ENCODE measurements at places on chromosomes 1 and 21.

DNA sequence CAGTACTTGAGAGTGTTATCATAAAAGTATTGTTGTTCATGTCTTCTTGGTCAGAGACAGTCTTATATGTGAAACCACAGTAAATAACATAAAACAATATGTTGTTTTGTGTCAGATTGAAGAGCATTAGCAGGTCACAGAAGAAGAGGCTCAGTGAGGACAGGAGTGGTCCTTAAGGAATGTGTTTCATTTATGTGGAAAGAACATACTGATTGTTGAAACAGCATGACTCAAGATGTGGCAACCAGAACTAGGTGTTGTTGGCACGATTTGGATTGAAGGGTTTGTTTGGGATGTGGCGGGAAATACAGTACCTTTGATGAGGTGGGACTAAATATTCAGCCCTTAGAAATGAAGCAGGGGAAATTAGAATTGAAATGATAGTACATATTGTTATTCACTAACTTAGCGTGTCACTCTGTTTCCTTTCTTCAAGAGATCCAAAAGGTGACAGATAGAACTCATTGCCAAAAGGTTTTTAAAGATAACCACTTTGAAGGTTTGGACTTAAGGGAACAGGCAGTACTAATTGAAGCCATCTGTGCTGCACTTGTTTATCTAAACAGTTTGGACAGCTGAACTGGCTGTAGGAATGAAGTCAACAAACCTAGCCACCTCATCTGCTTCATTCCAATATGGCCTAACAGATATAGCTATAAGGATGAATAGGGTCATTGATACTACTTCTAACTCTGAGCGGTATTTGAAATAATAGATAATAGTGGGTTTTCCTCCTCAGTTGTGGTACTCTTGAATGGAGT, 14.4 kb downstream of the RALGPS2 start:
- no peak for DNase-seq

GRCh38 chr1:53025034-53025768, 36.8 kb upstream of the PODN start:
- no peak for DNase-seq

- DNase-seq: no peak
Measured at GRCh38 chr1:84689514-84690396, 506 bp downstream of the SSX2IP start.

GRCh38 chr1:226887006-226887405, 16.6 kb downstream of the PSEN2 start:
- no peak for DNase-seq

DNA sequence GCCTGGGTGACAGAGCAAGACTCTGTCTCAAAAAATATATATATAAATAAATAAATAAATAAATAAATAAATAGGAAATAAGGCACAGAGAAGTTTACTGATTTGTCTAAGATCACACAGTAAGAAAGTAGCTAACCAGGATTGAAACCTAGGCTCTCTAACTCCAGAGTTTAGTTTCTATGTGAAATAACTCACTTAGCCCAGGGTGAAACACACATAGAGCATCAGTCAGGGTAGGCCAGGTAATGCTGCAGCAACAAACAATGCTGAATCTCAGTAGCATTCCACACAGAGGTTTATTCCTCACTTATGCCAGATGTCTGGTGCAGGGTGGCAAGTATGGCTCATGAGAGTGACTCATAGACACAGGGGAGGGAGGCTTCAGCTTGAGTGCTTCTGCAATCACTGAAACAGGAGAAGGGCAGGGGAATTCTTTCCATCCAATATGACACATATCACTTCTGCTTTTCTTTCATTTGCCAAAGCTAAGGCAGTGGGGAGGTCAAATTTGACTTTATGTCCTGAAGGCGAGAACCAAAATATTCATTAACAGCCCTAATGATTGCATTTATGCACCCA, 37.1 kb upstream of the KANK4 start:
- DNase-seq: no peak

- no peak for DNase-seq
Measured at GRCh38 chr1:95207223-95207935, 26.6 kb upstream of the RWDD3 start.

GRCh38 chr1:170494369-170494768, 37.6 kb upstream of the GORAB start:
- DNase-seq: no peak

GRCh38 chr1:239897458-239897857, 194.2 kb upstream of the FMN2 start:
- DNase-seq: no peak

- no peak for DNase-seq
Measured at GRCh38 chr1:225441314-225442122, 13.7 kb upstream of the LBR start.
